ENCODE measurements at places on chromosomes 7 and 10.

GRCh38 chr7:3027005-3027845 lies 16.4 kb downstream of the CARD11 start:
- no peak for DNase-seq

- DNase-seq: no peak
Observed at GRCh38 chr7:102326157-102326889, 29.9 kb downstream of the SPDYE6 start.

- DNase-seq: no peak
Observed at GRCh38 chr7:99027241-99027640, 116.7 kb downstream of the SMURF1 start.

DNA sequence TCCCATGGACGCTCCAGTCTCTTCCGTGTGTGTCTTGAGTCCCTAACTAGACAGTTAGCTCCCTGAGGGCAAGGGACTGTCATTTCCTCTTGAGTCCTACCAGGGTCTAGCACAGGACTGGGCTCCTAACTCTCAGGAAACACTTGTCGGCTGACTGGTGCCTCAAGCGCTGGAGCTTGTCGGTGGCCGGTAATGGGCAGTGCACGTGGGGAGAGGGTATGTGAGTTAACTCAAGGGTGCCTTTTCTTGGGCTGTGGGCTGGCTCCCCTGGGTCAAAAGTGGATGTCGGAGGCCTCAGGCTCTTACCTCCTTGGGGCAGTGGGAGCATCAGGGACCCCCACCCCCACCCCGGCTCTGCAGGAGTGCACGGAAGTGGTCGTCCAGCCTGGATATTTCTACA lies 32.9 kb downstream of the ZNF775 start:
- no peak for DNase-seq

All from stimulated activated CD4-positive, alpha-beta T cell treated with anti-CD3 and anti-CD28 coated beads, Interleukin-12 subunit alpha, Interleukin-12 subunit beta, amount 100 ng/mL, for 24 hours (primary cell).